ENCODE measurements at places on chromosomes 7 and 10.

- DNase-seq: no peak
These were observed 17.2 kb downstream of the RET start for GRCh38 chr10:43094085-43094484.

- DNase-seq: peak; percentile 58
These were observed 140.8 kb downstream of the ADAM12 start for GRCh38 chr10:126247446-126247975.

DNA sequence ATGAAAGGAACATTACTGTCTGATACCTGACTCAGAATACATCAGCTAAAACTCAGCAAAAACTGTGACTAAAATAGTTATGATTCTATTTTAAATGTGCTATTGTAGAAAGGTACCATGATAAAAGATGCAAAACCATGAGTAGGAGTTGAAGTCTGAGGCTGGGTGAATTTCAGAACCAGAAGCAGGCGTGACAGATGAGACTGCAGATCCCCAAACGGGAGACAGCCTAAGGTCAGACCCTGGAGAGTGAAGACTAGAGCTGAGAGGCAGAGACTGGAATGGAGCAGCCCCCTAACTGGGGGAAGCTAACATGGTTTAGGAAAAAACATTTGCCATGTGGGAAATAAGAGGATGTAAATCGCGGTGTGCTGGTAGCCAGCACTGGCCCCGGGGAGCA is 275.8 kb downstream of the POM121L12 start:
- DNase-seq: no peak

DNA sequence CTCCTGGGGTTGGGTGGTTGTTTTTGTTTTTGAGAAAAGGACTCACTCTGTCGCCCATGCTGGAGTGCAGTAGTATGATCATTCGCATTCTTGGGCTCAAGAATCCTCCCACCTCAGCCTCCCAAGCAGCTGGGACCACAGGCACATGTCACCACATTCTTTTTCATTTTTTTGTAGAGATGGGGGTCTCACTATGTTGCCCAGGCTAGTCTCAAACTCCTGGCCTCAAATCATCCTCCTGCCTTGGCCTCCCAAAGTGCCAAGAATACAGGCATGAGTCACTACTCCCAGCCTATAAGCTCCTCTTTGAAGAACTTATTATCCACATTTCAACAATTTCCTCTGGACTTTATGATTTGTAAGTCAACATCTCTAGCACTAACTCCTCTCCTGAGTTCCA is 102.7 kb downstream of the KMT2C start:
- DNase-seq: no peak

- DNase-seq: no peak
These were observed 198.4 kb downstream of the SNX10 start for GRCh38 chr7:26489906-26490639.

- DNase-seq: no peak
These were observed 61.5 kb upstream of the NKX6-2 start for GRCh38 chr10:132847416-132847777.

GRCh38 chr7:10855583-10855982 is 118.1 kb upstream of the PHF14 start:
- DNase-seq: no peak

GRCh38 chr7:16169537-16169936 is 251.8 kb downstream of the CRPPA start:
- DNase-seq: no peak

DNA sequence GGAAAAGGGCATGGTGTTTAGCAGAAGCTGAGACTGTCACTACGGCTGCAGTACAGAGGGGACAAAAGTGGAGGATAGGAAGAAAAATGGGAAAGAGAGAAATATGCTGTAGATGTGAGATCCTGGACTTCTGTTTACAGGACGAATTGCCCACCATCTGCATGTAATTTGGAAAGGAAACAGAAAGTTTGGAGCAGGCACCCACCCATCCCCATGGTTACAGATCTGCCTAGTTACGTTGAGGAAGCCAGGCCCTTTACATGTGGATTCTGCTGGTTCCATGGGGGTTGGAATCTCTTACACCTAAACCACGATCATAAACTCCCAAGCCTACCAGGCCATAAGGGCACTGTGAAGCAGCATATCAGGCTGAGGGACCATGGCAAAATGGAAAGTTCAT is 84.3 kb downstream of the WDFY4 start:
- no peak for DNase-seq

- no peak for DNase-seq
These were observed 24.9 kb upstream of the NEBL start for GRCh38 chr10:20922033-20922432.

- DNase-seq: no peak
These were observed 50.0 kb downstream of the VCL start for GRCh38 chr10:74047871-74048270.

- DNase-seq: no peak
These were observed 90.4 kb downstream of the BMS1 start for GRCh38 chr10:42872865-42873435.

GRCh38 chr10:117619707-117620405 is 77.3 kb downstream of the EMX2 start:
- no peak for DNase-seq
